ENCODE measurements at places on chromosomes 11 and 22. TPM values are rescaled to one million over a fixed set of nuclear protein-coding genes. Genes with fewer than 3 reads are reported as not detected.

Gene SCO2
- 0.98 TPM for total RNA-seq

Gene FOLH1
- total RNA-seq, result 1.7 TPM

Gene CCDC73
- under 0.01 TPM for total RNA-seq

Gene PLAAT5
- 1.5 TPM for total RNA-seq

Gene TRABD
- total RNA-seq, result 4.2 TPM

Gene ELF5
- 0.25 TPM for total RNA-seq

Gene HPS5
- 76.0 TPM for total RNA-seq

Gene TRIM66
- 1.2 TPM for total RNA-seq

Gene SLCO2B1
- 10.3 TPM for total RNA-seq

Gene OR8G5
- total RNA-seq, result not detected

Gene APOA5
- not detected for total RNA-seq

Gene USP28
- total RNA-seq, result 19.7 TPM

Gene ELMOD1
- total RNA-seq, result 119 TPM

Gene RFPL2
- 0.49 TPM for total RNA-seq

Gene LSP1
- total RNA-seq, result 0.98 TPM

Gene WT1
- total RNA-seq, result not detected

Gene PLEKHB1
- total RNA-seq, result 14.3 TPM

Gene OR51G1
- total RNA-seq, result not detected

Gene SERHL2
- total RNA-seq, result 3.0 TPM

Gene A4GALT
- total RNA-seq, result 0.49 TPM

Gene MIOX
- not detected for total RNA-seq

Gene SLC22A6
- 5.7 TPM for total RNA-seq

Gene YPEL4
- total RNA-seq, result 3.7 TPM

Gene ACTN3
- total RNA-seq, result not detected

Gene C22orf42
- total RNA-seq, result not detected

Gene MICAL2
- 12.3 TPM for total RNA-seq

Gene SYCE3
- not detected for total RNA-seq

Gene RPS19BP1
- total RNA-seq, result 31.7 TPM

Gene OR6A2
- total RNA-seq, result 0.49 TPM

Gene PVALB
- not detected for total RNA-seq

Gene OR51I1
- total RNA-seq, result not detected

Gene TH
- 0.25 TPM for total RNA-seq

Gene OR8D4
- total RNA-seq, result 0.25 TPM

Gene KCNQ1
- total RNA-seq, result 0.49 TPM

Gene MYO7A
- 0.49 TPM for total RNA-seq

Gene CD248
- 3.2 TPM for total RNA-seq

Gene SCGB1C1
- not detected for total RNA-seq

Gene SAA4
- not detected for total RNA-seq

Gene CHRNA10
- 0.25 TPM for total RNA-seq

Gene POU2AF2
- not detected for total RNA-seq

Gene NTM
- total RNA-seq, result 125 TPM

Gene LBHD1
- 2.5 TPM for total RNA-seq

Gene ART5
- total RNA-seq, result not detected

Gene TRIM29
- 0.25 TPM for total RNA-seq

Gene ACCS
- total RNA-seq, result 3.7 TPM

Gene NFAM1
- total RNA-seq, result 0.49 TPM

Gene NPAS4
- total RNA-seq, result 10.1 TPM

Gene MDK
- total RNA-seq, result 38.1 TPM

Gene MS4A7
- 1.7 TPM for total RNA-seq

Gene SNX32
- total RNA-seq, result 10.8 TPM

Gene RAB39A
- 32.7 TPM for total RNA-seq

All from temporal lobe (tissue), 4 donors.